Pancreas (tissue), 10 donors: ENCODE measurements at places on chromosomes 1 and 21. TPM values are rescaled to one million over a fixed set of nuclear protein-coding genes. Genes with fewer than 3 reads are reported as not detected.

DNA sequence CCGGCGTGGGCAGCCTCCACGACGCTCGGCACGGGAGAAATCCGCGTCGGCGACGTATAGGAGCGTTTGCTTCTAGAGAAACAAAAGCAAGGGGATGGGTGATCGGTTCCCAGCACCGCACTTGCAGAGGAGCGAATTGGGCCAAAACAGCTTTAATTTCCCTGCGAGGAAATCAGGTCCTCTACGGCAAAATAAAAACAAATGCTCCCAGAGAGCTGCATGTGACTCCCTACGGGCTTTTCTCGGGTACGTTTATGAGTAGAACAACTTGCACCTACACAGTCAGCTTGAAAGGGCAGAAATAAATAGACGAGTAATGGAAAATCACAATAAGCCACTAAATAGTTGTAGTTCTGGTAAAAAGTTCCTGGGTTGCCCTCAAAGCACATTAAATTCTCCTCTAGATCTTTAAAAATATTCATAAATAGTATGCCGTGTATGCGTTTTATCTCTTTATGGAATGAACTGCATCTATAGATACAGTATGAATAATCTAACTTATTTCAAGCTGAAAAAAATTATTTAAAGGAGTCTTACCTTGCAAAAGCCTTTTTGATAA lies 1.2 kb downstream of the NHLH2 start:
- no peak for DNase-seq

DNA sequence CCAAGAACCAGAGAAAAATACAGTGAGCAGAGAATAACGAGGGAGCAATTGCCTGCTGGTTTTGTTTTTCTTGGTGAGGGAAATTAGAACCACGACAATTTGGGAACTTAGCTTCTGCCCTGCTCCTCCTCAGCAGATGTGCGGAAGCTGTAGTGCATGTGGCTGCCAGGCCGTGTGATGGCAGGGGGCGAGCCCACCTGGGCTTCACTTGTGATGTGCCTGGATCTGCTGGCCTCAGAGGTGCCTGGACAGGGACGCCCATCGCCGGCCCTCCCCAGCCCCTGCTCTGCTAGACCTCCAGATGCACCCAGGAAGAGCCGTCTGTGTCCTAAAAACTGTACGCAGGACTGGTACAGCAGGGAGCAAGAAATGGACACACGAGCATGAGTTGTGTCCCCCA lies 28.5 kb upstream of the C1orf174 start:
- DNase-seq = no peak

The FAM76A gene
- total RNA-seq = 5.0 TPM

The SPRR2B gene
- total RNA-seq = not detected

The EFCAB14 gene
- 34.6 TPM for total RNA-seq

DNA sequence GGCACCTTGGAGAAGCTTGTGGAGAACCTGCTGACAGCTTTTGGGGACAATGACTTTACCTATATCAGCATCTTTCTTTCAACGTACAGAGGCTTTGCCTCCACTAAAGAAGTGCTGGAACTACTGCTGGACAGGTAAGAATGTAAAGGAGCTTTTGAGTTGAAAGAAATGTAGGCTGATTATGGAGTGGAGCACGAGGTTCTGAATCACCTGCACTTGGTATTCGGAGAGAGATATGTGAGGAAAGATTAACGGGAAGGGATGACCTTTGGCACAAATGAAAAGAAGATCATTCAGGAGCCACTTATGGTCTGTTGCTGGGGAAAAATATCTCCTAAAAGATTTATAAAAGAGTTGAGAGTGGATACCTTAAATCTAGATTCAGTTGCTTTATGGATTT lies 42.7 kb downstream of the RGL1 start:
- DNase-seq = no peak

The A3GALT2 gene
- not detected for total RNA-seq
